ENCODE measurements at places on chromosomes 7 and 10.

DNA sequence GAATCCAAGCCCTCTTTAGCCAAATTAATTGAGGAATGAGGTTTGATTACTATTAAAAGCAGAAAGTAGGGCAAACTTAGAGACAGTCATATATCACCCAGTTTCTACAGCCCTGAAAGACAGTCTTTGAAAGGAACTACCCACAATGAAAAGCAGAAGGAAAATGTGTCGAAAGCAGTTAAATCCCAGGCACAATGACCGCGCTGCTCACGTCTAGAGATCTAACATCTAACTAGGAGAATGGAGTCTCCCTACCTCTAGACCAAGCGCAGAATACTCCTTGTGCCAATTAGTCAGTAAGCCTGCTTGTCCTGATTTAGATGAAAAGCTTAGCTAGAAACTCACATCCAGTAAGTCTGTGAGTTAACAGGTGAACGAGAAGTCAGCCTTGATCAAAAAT is 350.0 kb downstream of the FGFR2 start:
- no peak for DNase-seq

DNA sequence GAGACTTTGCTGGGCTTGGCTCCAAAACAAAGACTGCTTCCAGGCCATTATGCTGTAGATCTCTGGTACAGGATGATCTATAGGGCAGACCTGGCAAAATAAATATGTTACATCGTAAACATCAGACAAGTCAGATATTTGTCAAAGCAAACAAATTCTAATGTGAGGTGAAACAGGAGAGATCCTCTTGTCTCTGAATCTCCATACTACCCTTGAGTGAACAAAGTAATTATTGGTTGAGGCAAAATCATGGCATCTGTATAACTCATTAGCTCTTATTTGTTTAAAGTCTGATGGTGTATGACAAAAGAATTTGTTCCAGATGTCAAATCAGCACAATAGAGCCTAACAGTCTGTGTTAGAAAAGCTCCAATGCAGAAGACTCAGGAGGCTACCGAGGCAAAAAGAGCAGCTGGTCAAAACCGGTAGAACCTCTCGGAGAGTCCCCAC is 1291.5 kb downstream of the TYW1 start:
- DNase-seq = no peak

DNA sequence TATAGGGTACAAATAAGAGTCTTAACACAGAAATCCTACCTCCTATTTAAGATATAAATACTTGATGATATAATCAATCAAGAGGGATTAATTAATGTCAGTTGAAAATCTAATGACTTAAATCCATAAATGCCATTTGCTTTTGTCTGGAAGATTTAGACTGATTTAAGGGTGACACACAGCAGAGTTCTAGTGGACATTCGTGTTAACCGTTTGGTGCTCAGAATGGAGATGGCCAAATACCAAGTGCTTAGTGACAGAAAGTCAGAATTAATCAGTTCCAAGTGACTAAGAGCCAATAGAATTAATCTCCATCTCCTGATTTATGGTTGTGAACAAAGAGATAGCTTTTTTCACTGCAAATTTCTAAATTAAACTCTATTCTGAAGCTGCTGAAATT is 36.2 kb downstream of the NAMPT start:
- DNase-seq = no peak

GRCh38 chr7:129778770-129779601 is 167.5 kb downstream of the NRF1 start:
- no peak for DNase-seq

DNA sequence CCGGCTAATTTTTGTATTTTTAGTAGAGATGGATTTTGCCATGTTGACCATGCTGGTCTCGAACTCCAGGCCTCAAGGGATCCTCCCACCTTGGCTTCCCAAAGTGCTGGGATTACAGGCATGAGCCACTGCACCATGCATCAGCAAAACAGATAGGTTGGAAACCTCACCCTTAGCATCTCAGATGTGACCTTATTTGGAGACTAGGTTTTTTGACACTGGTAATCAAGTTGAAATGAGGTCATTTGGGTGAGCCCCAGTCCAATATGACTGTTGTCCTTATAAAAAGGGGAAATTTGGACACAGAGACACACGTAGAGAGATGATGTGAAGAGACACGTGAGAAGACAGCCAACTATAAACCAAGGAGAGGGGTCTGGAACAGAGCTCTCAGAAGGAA is 42.5 kb upstream of the TPST1 start:
- no peak for DNase-seq

- no peak for DNase-seq
Measured at GRCh38 chr7:95398155-95398940, 2.2 kb upstream of the PON3 start.

- DNase-seq = no peak
Measured at GRCh38 chr7:39386718-39387117, 179.5 kb upstream of the YAE1 start.

GRCh38 chr7:13933536-13933935 is 55.9 kb downstream of the ETV1 start:
- no peak for DNase-seq

DNA sequence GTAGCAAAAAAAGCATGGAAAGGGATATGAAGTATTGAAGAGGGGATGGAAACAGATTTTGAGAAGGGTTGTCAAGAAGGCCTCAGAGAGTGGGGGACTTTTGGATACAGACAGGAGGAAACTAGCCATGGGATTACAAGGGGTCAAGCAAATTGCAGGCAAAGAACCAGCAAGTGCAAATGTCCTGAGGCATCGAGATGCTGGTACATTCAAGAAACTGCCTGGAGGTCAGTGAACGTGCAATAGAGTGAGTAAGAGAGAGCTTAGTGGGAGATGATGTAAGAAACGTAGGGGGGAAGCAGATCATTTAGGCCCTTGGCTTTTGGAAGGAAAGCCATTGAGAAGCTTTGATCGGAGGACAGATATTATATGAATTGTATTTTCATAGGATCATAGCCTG is 227.4 kb upstream of the AGK start:
- DNase-seq = no peak

DNA sequence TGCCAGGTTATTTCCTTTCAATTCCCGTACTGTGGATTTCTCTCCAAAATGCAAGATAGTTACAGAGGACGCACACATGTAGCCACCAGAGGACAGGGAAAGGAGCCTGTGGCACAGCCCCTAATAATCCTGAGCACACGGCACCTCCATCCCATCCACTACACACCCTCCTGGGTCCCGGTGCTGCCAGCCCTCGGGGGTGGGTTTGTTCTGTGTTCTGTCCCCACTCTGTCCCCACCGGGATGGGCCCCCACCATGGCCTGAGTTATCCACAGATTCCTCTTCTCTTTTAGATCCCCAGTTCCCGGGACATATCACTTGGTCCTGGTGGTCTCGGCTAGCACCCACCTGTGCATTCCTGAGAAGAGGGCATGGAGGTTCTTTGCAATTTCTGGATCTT is 196.9 kb upstream of the PPP2R2D start:
- DNase-seq = no peak

DNA sequence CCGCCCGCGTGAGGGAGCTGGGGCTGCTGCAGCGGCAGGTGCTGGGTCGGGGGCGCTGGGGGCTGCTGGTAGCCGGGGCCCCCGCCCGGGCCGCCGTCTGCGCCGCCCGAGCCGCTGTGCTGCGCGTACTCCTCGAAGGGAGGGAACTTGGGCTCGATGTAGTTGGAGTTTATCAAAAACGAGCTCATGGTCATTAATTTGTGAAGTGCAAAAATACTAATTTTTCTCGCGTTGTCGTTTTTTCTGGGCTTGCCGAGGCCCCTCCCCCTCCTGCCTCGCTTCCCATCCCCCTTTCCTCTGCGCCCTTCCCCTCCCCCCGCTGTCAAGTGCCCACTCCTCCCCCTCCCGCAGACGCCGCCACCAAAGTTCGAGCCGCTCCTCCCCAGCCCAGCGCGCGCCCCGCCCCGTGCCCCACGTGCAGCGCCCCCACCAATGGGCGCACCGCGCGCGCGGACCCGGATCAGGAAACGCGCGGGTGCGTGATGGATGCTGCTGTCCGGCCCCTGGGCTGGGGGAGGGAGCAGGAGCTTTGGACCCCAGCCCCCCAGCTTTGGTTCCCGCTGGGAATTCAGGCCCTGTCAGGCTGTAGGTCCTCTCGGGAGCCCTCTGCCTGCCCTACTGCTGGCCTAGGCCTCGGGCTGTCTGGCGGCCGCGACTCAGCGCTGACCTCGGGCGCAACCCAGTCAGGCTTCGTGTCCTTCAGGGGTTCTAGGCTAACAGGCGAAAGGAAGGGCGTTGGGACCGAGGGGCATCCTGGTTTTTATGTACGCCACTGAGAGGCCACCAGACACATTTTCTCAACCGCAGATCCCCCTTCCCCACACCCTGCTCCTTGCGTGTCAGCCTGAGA is at the start of gene HOXA4:
HOXA4 (minus strand) TSS at position 218 of the 850 bp plus-strand sequence; CDS start at position 194, 24 bp downstream.
- DNase-seq = peak; percentile 32

GRCh38 chr10:85791818-85792532 is 574.6 kb downstream of the GRID1 start:
- DNase-seq = no peak

DNA sequence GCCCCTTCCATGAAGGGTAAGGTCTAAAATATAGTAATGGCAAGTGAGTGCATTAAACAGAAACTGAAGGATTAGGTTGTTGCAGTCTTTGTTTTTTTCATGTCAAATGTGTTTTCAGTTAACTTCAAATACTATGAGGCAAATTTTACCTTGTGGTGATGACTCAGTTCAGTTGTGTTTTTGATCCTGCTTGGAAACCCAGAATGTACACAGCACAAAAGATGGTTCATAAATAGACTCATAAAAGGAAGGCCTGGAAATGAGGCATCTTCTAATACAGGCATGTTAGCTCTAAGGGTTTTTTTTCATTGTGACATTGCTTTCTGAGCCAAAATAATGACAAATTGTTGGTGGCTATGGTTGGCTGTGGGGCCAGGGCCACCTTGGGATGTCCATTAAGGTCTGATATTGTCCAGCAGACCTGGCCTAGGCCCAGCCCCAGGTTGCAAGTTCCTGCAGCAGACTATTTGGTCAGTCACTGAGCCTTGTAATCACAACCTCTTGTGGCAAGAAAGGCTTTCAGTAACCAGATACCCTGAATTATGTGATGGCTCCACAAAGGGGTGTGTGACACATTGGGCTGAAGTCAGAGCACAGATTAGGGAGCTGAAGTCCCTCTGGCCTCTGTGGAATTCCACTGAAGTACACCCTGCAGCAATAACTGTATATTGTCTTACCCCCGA is 69.0 kb upstream of the SAMD8 start:
- no peak for DNase-seq

GRCh38 chr10:3976718-3977117 is 191.7 kb upstream of the KLF6 start:
- DNase-seq = no peak

DNA sequence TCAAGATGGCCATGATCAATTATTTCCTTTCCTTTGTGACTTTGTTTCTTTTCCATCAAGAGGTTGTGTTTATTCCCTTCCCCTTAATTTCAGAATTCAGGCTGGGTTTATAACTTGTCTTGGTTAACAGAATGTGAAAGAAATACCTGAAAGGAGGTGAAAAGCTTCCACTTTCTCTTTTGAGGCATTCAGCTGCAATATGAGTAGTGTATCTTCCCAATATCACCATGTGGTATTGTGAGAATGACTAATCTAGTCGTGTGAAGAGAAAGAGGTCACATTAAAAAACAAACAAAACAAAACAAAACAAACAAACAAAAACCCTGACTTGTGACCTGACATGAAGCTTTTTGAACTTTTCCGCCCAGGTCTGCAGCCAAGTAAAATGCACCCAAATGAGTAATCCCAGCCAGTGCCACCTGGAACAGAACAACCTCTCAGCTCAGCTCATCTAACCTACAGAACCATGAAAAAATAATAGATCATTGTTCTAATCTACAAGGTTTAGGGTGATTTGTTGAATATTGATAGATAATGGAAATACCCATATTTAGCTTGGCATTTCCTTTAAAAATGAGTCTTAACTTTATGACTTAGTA is 70.8 kb upstream of the TEX47 start:
- no peak for DNase-seq

DNA sequence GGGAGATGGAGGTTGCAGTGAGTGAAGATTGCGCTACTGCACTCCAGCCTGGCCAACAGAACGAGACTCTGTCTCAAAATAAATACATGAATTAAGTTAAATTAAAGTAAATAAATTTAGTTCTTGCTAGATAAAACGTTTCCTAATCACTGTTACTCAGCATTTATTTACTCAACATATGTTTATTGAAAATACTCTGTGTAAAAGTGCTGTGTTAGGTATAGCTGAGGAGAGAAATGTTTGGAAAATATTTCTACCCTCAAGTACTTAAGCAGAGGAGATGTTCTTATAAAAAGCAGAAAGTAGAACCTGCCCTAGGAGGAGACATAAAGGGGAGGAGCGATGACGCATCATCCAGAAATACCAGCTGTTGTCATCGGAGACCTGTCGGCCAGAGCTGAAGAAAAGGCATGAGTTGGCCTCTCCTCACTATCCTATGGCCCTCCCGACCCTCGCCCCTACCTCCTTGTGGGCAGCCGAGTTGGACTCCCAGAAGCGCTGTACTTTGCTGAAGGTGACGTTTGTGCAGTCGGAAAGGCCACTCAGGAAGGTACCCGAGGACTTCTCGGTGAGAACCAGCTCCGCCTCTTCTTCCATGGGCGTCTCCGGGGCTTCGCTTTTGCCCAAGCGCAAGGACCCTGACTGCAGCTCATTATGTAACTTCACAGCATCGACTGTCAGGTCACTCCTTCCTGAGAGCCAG is 1.1 kb downstream of the RRP12 start:
- DNase-seq = no peak

GRCh38 chr7:7858559-7858958 is 110.0 kb upstream of the GLCCI1 start:
- no peak for DNase-seq

GRCh38 chr10:18164093-18164492 is 23.9 kb downstream of the CACNB2 start:
- no peak for DNase-seq

All from stimulated activated CD8-positive, alpha-beta memory T cell treated with anti-CD3 and anti-CD28 coated beads, Interleukin-7, amount 100 ng/mL, for 1 hour (primary cell).